Regular cardiac myocyte (primary cell): ENCODE measurements at places on chromosomes 4 and X. TPM values are rescaled to one million over a fixed set of nuclear protein-coding genes. Genes with fewer than 3 reads are reported as not detected.

GLOD5 gene
- total RNA-seq, result not detected in 2 replicates

HSFX4 gene
- total RNA-seq, result not detected in 2 replicates

STATH gene
- total RNA-seq, result not detected in 2 replicates

STEEP1 gene
- 39.2 and 44.1 TPM in 2 replicates for total RNA-seq

CLDN34 gene
- total RNA-seq, result not detected in 2 replicates

CSN1S1 gene
- total RNA-seq, result not detected in 2 replicates

MAGEC1 gene
- not detected in 2 replicates for total RNA-seq

UVSSA gene
- total RNA-seq, result 5.9 TPM in 2 replicates

ETFDH gene
- total RNA-seq, result 22.2 and 40.6 TPM in 2 replicates

EVC2 gene
- total RNA-seq, result 7.9 and 11.3 TPM in 2 replicates

RTL9 gene
- under 0.01 TPM in 2 replicates for total RNA-seq
